Brain (organoid and tissue), 16 donors: ENCODE measurements at places on chromosomes 11 and 22.

- no peak for DNase-seq
Observed at GRCh38 chr11:2811206-2812091, 74.1 kb downstream of the CDKN1C start.

DNA sequence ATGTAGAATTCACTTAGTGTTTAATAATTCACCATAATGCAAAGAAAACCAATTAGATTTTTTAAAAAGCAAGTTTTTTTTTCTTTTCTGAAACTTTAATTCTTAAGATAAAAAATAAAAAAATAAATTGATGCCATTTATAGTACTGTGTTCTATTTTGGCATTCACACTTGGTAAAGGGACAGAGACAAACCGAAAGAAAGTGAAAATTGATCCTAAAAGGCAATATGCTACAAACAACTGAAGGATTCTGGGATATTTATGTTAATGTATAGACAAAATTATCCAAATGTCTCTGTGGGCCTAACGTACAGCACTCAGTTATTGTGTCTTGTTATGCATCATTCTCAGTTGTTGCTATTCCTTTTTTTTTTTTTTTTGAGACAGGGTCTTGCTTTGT is 41.9 kb upstream of the DDI1 start:
- DNase-seq = no peak

DNA sequence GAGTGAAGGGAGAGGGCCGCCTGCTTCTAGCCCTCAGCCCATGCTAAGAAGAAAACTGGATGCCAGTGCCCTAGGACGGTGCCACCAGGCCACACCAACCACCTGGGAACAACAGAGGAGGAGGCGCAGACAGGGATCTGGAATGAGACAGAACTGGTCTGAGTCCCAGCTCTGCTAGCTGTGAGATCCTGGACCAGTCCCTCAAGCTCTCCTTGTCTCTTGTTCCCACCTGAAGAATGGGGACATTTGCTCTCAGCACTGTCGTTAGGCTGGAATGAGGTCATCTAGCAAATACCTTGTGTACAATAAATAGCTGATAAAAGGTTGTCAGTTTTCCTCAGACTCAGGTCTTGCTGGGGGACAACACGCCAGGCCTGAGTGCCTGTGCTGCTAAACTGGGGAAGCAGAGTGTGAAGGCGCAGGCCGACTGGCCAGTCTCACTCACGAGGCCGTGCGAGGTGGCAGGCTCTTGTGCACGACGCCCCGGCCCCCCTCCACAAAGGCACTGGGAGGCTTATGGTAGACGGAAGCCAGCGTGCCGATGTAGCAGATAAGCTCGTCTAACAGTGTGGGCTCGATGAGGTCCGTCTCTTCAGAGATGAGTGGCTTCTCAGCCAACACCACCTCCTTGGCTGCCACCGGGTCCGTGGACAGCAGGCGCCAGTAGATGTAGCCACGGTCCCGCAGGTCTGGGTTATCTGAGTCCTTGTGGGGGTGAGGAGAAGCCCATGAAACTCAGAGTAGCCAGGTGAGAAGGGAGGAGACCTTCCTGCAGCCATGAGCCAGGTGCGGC is 25.8 kb upstream of the RASL10A start:
- DNase-seq = no peak

DNA sequence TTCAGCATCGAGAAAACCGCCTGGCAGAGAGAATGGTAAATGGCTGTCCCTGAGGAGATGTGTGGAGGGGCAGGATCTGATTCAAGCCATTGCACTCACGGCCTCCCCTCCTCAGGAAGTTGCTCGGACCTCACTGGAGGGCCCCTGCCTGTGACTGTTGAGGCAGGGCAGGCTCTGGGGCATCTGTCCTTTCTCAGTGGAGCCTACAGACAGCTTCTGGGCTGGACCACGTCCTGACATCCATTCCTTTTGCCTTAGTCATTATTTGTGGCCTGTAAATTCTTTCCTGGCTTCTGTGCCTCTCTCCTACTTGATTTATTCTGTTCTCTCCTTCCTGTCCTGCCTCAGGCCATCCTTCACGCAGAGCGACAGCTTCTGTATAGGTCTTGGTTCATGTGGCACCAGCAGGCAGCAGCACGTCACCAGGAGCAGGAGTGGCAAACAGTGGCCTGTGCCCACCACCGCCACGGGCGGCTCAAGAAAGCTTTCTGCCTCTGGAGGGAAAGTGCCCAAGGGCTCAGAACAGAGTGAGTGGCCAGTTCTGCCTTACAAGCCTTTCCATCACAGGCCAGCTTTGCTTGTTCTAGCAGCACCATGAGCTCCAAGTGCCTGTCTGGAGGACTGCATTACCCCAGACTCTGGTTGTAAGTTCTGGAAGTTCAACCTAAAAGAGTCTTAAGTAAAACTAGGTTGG is 59.6 kb downstream of the PISD start:
- DNase-seq = no peak

GRCh38 chr11:95082576-95083001 is 7.1 kb upstream of the ENDOD1 start:
- no peak for DNase-seq

- no peak for DNase-seq
Observed at GRCh38 chr11:68047437-68048290, 8.8 kb downstream of the TCIRG1 start.

GRCh38 chr11:108802492-108802891 is 137.6 kb downstream of the DDX10 start:
- DNase-seq = no peak

GRCh38 chr11:116607027-116607426 is 165.8 kb downstream of the BUD13 start:
- no peak for DNase-seq

DNA sequence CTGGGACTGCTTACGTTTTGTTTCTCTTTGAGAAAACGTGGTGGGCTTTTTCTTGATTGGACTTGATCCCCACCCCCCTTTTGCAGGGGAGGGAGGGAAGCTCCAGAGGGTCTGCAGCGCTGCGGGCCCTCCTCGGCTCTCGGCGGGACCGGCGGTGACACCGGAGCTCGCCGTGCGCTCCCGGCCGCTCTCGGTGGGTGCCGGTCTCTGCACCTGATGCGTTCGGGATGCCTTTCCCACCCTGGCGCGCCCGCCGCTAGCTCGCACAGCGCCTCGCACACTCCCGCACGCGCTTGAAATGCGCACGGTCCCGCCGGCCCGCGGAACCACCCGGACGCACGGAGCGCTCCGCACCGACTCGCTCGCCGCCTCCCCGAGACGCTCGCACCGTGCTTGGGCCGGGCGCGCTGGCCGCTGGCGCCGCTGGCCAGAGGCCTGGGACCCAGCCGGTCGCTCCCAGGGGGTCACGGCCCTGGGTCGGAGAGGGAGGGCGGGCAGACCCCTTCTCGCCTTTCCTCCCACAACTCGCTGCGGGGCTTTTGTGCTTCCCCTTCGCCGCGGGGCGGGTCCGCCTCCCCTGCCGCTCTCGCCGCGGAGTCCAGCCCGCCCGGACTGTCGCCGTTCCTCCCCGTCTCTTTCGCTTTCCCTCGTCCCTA is 1.0 kb downstream of the ZBTB16 start:
- peak; percentile 58 for DNase-seq

- DNase-seq = no peak
Observed at GRCh38 chr22:37228106-37229011, 15.7 kb downstream of the RAC2 start.

GRCh38 chr22:26322179-26322905 is 106.7 kb upstream of the ASPHD2 start:
- DNase-seq = no peak

DNA sequence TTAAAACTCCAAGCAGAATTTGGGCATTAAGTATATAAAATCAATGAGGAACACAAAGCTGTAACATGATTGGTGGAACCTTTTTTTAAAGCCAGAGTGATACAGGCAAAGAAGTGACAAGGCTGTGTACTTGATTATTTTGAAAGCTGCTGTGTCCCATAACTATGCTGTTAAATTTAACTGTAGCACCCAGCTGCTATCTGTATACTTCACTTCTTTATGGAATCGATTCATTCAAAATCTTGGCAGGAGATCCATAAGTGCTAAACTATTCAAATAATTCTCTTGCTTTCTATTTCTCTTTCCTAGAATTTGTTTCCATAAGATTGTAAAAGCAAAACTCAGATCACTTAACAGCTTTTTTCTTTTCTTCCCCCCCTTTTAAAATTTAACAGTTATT is 231.7 kb downstream of the DYNC2H1 start:
- DNase-seq = no peak

DNA sequence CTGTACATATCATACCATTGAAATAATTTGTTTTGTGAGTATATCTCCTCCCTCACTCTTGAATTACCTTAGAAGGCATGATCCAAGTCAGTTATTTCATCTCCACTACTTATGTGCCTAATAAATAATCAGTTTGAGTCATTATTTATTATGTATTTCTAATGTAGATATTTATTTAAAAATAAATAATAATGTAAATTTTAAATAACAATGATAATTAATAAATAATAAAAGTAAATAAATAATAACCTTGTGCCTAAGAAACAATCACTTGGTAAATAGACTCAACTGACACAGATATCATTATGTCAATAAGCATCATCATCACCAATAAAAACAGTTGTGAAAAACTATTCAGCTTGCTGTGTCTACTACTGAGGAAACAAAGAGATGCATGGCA is 213.8 kb downstream of the CNTN5 start:
- no peak for DNase-seq

DNA sequence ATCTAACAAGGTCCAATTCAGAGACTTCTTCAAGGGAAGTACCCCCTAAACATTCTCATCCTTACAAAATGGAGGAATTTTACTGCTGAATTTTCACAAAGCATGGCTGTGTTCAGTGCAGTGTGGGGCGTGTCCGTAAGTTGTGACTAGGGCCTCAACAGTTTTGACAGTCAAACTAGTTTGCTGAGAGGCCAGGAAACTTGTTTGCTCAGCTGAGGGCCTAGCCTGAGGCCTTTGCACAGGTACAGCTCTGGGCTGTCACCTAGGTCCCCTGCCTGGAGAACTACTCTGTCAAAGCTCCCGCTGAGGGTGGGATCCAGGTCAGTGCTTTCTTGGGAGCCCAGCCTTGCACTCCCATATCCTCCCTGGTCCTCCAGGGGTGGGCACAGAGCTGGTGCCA is 27.9 kb downstream of the TCP11L1 start:
- DNase-seq = no peak

DNA sequence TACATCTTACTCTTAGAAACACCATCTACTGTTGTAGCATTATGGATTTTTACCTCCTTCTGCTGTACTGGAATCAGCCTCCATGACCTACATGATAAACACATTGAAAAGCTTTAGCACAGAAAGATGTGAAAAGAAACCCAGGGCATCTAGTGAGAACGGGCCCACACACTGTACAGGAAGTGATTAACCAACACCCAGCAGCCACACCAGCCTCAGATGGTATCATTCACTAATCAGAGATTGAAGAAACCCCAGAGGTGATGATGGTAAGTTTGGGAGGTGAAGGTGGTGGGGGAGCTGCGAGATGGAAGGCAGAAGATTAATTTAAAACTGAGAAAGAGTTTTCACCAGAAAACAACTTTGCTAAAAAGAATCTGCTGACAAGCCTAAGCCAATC is 46.1 kb downstream of the RASSF10 start:
- DNase-seq = no peak

DNA sequence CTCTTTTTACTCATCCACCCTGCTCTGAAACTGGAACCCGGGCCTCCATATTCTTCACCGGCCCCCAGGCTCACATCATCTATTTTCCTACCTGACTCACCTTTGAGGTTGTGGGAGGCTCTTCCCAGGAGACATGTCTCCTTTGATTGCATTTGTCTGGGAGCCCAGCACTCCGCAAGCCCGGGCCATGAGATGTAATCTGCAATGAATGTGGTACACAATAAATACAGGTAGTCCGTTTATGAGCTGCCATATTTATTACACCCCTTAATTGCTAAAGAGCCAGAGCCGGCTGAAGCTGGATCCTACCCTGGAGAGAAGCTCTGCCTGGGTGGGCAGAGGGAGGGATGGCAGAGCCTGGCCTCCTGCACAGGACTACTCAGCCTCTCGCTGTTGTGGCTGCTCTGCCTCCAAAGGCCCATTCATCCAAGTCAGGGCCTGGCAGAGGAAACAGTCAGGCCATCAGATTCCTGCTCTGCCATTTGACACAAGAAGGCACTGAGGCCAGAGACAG is 49.5 kb downstream of the TP53I11 start:
- DNase-seq = no peak

DNA sequence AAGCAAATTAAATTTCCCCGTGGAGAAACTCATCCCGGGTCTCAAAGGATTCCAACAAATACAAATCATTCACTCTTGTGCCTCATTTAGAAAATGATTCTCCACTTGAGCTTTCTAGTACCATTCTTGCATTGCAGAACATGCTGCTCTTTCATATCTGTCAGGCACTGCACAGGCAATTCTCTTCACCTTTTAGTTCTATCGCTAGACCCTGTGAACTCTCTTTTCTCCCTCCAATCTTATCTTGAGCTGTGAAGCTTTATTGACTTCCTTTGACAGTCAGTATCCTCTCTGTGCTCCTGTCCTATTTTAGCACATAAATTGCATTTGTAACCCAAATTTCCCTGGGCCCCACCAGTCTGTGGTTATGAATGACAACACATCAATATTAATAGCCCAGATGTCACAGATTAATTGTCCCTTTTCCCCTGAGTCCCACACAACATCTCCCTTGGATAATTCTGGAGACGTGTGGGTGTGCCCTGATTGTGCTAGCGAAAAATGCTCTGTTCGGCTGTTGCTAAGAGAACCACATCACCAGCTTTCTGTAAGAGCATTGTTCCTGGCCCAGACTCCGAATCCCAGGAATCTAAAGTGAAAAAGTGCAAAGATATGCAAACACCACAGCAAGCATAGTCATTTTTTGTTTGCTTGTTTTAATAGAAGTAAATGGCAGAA is 22.4 kb upstream of the SC5D start:
- peak; percentile 13 for DNase-seq

DNA sequence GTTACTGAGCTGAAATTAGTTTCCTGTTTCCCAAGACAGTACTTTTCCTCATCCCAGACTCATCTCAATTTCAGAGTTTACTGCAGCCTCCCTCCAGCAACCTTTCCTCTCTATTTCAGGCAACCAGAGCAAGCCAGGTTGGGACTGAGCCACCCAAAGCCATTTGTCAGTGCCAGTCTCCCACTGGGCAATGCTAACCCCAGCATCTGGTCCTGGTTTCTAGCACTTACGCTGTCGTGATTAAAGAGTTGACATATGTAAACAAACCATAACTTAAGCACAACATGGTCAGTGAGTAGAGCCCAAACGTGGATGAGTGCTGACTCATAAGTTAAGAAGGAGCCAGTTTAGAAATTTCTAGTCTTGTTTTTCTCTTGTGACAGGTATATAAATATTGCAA is 119.6 kb upstream of the BLID start:
- DNase-seq = no peak

GRCh38 chr11:74751303-74751702 is 2.7 kb downstream of the RNF169 start:
- no peak for DNase-seq
